ENCODE measurements at places on chromosomes 11 and 22. TPM values are rescaled to one million over a fixed set of nuclear protein-coding genes. Genes with fewer than 3 reads are reported as not detected.

The C22orf31 gene
- total RNA-seq: not detected

The APOL5 gene
- total RNA-seq: not detected

The PKP3 gene
- 23.9 TPM for total RNA-seq

The BRSK2 gene
- 0.75 TPM for total RNA-seq

The OR8G5 gene
- total RNA-seq: not detected
